H1 (cell line): ENCODE measurements at places on chromosomes 6 and 20. TPM values are rescaled to one million over a fixed set of nuclear protein-coding genes. Genes with fewer than 3 reads are reported as not detected.
A peak's percentile ranks its signal among the peaks of the same experiment; 100 is the strongest.

- H3K36me3 ChIP-seq: peaks cover 71% of the 10 kb centered on the region
- no peak for DNase-seq
- H3K27ac ChIP-seq: no peak overlapping the region
Observed at GRCh38 chr6:8085053-8085511, 17.3 kb downstream of the EEF1E1 start.

DNA sequence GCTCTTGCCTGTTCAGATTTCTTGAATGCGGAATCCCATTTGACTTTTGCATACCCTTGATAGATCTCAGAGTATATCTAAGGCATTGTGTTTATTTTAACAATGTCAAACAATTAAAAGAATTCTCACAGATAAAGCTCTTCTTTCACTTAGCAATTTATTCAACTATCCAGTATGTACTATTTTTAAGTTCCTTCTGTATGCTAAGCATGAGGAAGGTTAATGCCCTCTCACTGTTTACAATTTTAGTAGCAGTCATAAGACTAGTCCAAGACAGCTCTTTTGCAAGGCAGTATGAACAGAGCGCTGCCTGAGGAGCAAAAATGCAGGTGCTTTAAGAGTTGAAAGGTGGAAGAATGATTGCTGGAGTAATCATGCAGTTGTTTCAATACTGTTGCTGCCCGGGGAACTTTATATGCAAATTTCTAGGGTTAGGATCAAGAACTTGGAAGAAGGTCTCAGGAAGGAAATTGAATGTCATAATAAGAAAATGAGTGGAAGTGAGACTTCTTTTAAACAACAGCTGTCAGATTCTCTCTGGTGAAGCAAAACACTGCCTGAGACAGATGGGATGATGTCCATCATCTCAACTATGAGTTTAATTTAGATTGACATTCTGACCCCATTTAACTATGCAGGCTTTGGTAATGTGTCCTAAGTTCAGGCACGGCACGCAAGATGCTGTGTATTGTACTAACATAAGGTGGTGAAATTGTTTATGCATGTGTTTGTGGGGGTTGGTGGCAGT lies 1303.5 kb upstream of the CITED2 start:
- no peak for DNase-seq
- H3K4me1 ChIP-seq: no peaks in the 10 kb centered on the region
- H3K36me3 ChIP-seq: no peaks in the 10 kb centered on the region
- no peak overlapping the region for H3K27ac ChIP-seq

- no peaks in the 10 kb centered on the region for H3K4me1 ChIP-seq
- no peaks in the 10 kb centered on the region for H3K36me3 ChIP-seq
- DNase-seq: no peak
Observed at GRCh38 chr6:161511447-161512095, 237.7 kb upstream of the AGPAT4 start.

GRCh38 chr6:436308-437036 lies 44.9 kb downstream of the IRF4 start:
- no peak overlapping the region for H3K4me3 ChIP-seq
- peaks cover 2% of the 10 kb centered on the region; the same call in 1 of the 2 replicates for H3K27me3 ChIP-seq
- H3K27ac ChIP-seq: no peak overlapping the region
- no peak for DNase-seq
- no peaks in the 10 kb centered on the region for H3K4me1 ChIP-seq
- H3K36me3 ChIP-seq: no peaks in the 10 kb centered on the region

DNA sequence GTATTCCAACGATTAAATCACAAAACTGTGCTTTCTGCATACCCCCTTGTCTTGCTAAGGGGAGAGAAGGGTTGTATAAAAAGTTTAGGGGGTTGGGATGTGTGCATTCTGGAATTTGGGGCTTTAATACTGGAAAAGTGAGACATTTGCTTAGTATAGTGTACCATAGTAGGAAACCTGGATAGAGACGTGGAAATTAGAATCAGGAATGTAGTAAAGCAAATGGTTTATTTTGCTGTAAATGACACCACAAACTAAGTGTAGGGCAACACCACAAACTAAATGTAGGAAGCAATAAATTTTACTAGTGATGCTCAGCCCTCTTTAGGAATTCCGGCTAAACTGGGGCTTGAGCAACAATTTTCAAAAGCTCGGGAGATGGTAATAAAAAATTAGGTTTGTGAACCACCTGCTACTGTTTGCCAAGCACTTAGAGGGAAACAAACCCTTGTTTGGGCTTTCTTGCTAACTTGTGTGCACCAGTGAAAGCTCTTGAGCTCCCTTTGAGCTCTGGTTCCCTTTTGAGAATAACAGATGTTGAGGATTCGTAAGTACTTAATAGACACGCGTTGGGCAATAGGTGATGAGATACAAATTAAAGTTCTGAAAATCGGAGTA lies 13.8 kb downstream of the BRD2 start:
- H3K4me1 ChIP-seq: 0 out of 2 replicates have a peak, but pooled peaks cover 2% of the 10 kb centered on the region
- no peak overlapping the region for H3K4me3 ChIP-seq
- DNase-seq: no peak
- peaks cover 43% of the 10 kb centered on the region for H3K36me3 ChIP-seq
- no peak overlapping the region for H3K27ac ChIP-seq
- H3K27me3 ChIP-seq: no peaks in the 10 kb centered on the region

DNA sequence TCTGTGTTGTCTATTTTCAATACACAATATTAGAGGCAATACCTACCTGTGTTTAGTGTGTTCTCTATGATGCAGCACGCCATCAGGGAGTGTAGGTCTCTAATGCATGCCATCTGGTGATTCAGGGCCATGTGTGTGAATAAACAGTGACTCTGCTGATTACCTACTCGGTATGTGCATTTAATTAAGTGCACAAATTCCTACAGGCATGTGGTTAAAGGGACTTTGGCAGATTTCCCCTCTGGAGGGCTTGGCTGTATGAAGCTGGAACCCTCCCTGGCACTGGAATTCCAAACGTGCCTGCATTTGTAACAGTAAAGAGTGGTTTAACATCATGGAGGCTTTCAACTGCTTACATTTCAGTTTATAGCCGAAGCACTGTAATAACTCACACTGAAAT lies 401.5 kb upstream of the SASH1 start:
- peak; percentile 9 for DNase-seq
- no peaks in the 10 kb centered on the region for H3K36me3 ChIP-seq
- no peaks in the 10 kb centered on the region for H3K4me1 ChIP-seq
- no peak overlapping the region for H3K27ac ChIP-seq
- no peak overlapping the region for H3K4me3 ChIP-seq

GRCh38 chr20:2753461-2754040 lies 46.9 kb downstream of the CPXM1 start:
- H3K4me3 ChIP-seq: no peak overlapping the region
- H3K36me3 ChIP-seq: no peaks in the 10 kb centered on the region
- H3K27ac ChIP-seq: no peak overlapping the region
- DNase-seq: no peak

GRCh38 chr20:54138427-54138826 lies 35.4 kb downstream of the CYP24A1 start:
- H3K4me1 ChIP-seq: no peaks in the 10 kb centered on the region
- H3K4me3 ChIP-seq: no peak overlapping the region
- DNase-seq: no peak
- no peaks in the 10 kb centered on the region for H3K27me3 ChIP-seq
- no peaks in the 10 kb centered on the region for H3K36me3 ChIP-seq
- no peak overlapping the region for H3K27ac ChIP-seq

The INSM1 gene
- 2.5 and 2.9 TPM in 2 replicates for total RNA-seq

The SLC4A11 gene
- total RNA-seq: 29.1 and 32.3 TPM in 2 replicates

The DNMT3B gene
- 1,016 and 1,038 TPM in 2 replicates for total RNA-seq

DNA sequence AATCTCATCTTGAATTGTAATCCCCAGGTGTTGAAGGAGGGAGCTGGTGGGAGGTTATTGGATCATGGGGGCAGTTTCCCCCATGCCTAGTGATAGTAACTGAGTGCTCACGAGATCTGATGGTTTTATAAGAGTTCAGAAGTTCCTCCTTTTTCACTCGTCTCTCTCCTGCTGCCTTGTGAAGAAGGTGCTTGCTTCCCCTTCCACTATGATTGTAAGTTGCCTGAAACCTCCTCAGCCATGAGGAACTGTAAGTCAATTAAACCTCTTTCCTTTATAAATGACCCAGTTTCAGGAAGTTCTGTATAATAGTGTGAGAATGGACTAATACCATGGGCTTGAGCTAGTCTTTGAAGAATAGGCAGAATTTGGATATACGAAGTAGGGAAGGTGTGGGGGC lies 113.9 kb downstream of the RIN2 start:
- no peak for DNase-seq
- no peaks in the 10 kb centered on the region for H3K4me1 ChIP-seq
- H3K27ac ChIP-seq: no peak overlapping the region
- no peaks in the 10 kb centered on the region for H3K27me3 ChIP-seq
- H3K36me3 ChIP-seq: no peaks in the 10 kb centered on the region
- H3K4me3 ChIP-seq: no peak overlapping the region

DNA sequence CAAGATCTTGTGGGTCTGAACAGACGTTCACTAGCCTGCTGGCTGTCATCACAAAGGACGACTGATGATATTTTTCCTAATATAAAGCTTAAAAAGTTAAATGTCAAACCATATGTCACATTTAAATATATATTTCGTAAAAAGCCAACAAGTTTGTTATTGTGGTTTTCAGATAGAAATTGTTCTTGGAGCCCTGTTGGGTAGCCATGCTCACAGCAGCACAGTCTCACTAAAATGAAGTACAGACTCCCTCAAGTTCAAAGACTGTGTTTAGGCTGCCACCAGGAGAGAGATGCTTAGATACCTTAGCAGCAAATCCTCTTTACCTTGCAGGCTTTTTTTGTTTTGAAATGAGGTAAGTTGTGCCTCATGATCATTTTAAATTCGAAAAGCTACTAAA lies 17.8 kb downstream of the EEF1E1 start:
- H3K4me1 ChIP-seq: no peaks in the 10 kb centered on the region
- H3K27me3 ChIP-seq: no peaks in the 10 kb centered on the region
- no peak overlapping the region for H3K4me3 ChIP-seq
- H3K36me3 ChIP-seq: peaks cover 39% of the 10 kb centered on the region
- DNase-seq: no peak

DNA sequence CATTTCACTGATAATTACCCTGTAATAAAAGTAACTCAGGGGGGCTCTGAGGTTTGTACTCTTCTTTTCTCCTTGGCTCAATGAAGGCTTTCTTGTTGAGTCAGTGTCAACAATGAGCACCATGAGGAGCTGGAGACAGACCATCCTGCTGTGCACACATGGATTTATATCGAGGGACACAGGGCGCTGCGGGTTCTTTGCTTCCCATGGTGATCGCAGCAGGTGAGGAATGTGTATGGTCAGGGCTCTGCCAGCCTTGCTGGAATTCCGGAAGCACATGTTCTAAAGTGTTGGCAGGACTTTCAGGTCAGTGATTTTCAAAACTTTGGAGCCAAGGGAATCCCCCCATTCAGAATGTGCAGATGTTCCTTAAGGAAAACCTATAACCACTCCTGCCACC lies 27.1 kb downstream of the SMOC2 start:
- no peak overlapping the region for H3K27ac ChIP-seq
- no peaks in the 10 kb centered on the region for H3K27me3 ChIP-seq
- no peaks in the 10 kb centered on the region; the same call in 1 of the 2 replicates for H3K4me1 ChIP-seq
- DNase-seq: no peak

GRCh38 chr6:23016696-23017095 lies 447.3 kb downstream of the HDGFL1 start:
- no peaks in the 10 kb centered on the region for H3K27me3 ChIP-seq
- no peaks in the 10 kb centered on the region for H3K4me1 ChIP-seq
- DNase-seq: no peak

- no peaks in the 10 kb centered on the region for H3K27me3 ChIP-seq
- no peaks in the 10 kb centered on the region for H3K36me3 ChIP-seq
- H3K4me3 ChIP-seq: no peak overlapping the region
- no peak overlapping the region for H3K27ac ChIP-seq
- DNase-seq: no peak
- H3K4me1 ChIP-seq: no peaks in the 10 kb centered on the region
Observed at GRCh38 chr20:46757754-46758678, 48.6 kb downstream of the SLC2A10 start.

DNA sequence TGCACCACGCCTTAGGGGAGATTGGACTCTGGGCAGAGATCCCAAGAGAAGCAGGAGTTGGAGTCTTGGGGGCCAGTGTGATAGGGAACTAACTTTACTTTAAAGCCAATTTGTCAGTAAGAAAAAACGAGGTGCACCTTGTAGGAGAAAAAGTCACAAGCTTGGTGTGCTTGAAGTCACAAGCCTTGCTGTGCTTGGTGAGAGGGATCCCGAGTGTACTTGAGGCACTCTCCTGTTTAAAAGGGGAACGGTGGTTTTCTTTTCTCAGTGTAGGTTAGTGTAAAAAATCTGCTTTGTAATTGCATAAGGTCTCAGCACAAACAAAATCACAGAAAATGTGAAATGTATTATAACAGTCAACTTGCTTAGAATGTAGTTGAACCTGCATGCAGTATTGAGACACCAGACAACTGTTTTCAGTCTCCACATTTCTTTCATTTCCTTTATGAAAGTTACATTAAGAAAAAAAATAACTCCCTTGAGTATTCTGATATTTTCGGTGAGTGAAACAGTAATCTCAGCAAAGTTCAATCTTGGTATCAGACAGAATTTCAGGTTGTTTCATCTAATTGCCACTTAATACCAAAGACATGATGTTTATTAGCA lies 111.1 kb upstream of the DUSP22 start:
- no peaks in the 10 kb centered on the region for H3K36me3 ChIP-seq
- no peak overlapping the region for H3K27ac ChIP-seq
- no peak overlapping the region for H3K4me3 ChIP-seq
- H3K4me1 ChIP-seq: no peaks in the 10 kb centered on the region; the same call in 1 of the 2 replicates
- no peaks in the 10 kb centered on the region for H3K27me3 ChIP-seq

DNA sequence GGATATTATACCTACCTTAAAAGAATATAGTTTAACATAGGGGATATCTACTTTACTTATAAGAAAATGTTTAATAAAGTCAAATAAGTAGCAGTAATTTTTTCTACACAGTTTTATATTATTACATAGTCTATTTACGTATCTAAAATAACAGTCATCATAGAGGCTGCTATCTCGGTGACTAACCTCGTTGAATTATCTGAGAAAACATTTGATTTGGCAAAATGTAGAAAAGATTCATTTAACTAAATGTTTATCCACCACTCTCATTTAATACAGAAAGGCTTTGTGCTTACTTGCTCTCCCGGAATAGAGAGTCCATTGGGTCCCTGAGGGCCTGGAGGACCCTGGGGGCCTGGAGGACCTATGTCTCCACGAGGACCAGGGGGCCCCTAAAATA lies 103.6 kb downstream of the COL12A1 start:
- H3K27ac ChIP-seq: no peak overlapping the region
- no peak for DNase-seq
- H3K36me3 ChIP-seq: no peaks in the 10 kb centered on the region
- no peak overlapping the region for H3K4me3 ChIP-seq
- no peaks in the 10 kb centered on the region for H3K27me3 ChIP-seq

DNA sequence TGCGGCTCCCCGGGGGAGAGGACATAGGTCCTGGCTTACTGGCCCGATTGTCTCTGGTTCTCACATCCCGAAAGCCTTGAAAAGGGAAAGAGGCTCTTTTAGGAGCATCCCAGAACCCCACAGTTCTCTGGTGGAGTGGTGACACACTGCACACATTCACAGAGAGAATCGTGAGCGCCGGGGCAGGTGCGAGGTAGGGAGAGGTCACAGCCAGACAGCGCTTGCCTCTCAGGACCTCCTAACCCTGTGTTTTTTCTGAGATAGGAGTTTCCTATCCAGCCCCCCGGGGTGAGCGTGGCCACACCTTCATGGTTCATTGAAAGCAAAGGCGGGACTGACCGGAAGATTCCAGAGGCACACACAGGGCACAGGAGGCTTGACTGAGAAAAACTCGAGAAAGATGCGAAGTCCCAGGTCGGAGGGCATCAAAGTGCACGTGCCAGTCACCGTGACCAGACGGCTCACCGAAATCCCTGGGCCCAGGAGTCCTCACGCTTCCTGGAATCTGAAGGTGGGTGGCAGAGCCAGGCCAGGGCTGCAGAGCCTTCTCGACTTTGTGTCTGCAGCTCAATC lies 46.5 kb upstream of the FRMD1 start:
- DNase-seq: no peak
- no peak overlapping the region for H3K27ac ChIP-seq
- no peaks in the 10 kb centered on the region for H3K36me3 ChIP-seq
- no peaks in the 10 kb centered on the region for H3K27me3 ChIP-seq
